ENCODE measurements at places on chromosomes 12 and 14. TPM values are rescaled to one million over a fixed set of nuclear protein-coding genes. Genes with fewer than 3 reads are reported as not detected.

- peaks cover 38% of the 10 kb centered on the region for H3K36me3 ChIP-seq
- DNase-seq, result peak; percentile 37
- peak overlapping the region; percentile 86 for H3K4me3 ChIP-seq
- H3K27ac ChIP-seq, result peak overlapping the region; percentile 84
- H3K4me1 ChIP-seq, result peaks cover 83% of the 10 kb centered on the region
Observed at GRCh38 chr14:64704743-64705380, 638 bp downstream of the PLEKHG3 start.

DNA sequence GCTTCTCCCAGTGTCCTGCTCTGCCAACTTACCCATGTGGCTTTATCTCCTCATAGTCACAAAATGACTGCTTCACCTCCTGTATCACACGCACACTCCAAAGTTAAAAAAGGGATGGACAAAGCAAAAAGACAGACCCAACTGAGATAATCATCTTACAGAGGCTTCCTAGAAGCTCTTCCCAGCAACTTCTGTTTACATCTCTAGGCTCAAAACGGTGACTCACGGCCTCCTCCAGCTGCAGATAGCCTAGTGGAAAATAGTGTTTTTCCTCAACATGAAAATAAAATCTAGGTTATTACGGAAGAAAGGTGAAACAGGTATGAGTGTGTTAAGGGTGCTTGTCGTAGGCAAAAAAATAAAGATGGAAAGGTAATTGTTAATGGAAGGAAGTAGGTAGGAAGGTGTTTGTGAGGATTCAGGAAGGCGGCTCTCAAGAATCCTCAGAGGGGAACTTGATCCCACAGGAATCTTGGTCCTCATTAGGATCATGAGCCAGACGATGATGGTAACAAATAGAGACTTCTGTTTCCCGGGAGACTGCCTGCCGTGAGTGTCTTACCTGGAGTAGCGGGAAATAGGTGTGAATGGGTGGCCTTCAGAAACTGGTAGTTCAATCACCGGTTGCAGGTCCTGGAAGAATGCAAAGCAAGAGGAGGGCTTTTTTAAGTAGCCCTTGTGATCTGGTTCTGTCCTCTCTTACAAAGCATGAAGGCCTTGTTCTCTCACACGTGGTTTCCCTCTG, 487.5 kb upstream of the TMEM132C start:
- no peak overlapping the region for H3K4me3 ChIP-seq
- H3K4me1 ChIP-seq, result no peaks in the 10 kb centered on the region

DNA sequence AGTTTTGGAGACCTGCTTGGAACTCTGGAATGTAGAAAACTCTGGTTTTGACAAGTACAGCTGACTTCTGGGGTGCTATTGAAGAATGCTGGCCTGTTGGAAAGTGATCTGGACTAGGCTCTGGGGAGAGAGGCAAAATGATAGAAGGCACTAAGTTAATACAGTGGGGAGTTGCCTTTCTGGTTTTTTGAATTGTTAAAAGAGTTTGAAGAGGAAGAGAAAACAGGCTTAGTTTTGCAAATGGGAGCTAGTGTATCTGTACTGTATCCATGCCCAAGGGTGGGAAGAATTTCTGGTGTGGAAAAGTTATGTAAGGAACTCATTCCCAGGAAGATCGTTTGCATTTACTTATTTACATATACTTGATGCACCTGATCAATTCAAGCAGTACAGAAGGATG, 43.8 kb downstream of the C12orf75 start:
- no peak overlapping the region for H3K27ac ChIP-seq
- H3K4me1 ChIP-seq, result peaks cover 3% of the 10 kb centered on the region
- no peak overlapping the region for H3K4me3 ChIP-seq

DNA sequence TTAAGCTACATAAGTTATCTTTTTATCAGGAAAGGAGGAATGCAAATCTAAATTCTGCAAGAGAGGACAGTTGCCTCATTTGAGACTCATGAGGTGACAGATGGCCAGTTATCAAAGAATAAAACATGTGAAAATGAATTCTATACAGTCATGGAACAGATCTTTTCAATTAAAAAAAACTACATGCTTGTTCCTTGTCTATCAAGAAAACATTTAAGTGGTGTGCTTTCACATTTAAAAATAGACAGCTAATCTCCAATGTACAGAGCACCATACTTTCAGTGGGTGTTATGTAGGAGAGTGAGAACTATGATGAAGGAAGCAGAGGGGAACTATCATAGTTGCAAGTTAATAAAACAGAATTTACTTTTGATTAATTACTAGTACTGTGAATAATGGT, 76.7 kb upstream of the TTC7B start:
- H3K4me1 ChIP-seq, result peaks cover 2% of the 10 kb centered on the region
- H3K4me3 ChIP-seq, result no peak overlapping the region
- no peak for DNase-seq
- peaks cover 50% of the 10 kb centered on the region for H3K36me3 ChIP-seq
- no peaks in the 10 kb centered on the region for H3K27me3 ChIP-seq

DNA sequence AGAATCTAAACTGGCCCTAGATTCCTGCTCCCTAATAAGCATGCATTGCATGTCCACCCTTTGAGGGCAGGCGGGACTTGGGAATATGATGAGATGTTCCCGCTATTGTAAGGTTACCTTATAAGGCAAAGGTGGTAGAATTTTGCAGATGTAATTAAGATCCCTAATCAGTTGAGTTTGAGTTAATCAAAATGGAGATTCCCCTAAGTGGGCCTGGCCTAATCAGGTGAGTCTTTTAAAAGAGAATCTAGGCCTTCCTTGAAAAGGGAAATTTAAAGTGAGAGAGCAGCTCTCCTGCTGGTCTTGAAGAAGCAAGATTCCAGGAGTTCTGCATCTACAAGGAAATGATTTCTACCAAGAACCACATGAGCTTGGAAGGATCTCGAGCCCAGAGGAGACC, 83.4 kb downstream of the DICER1 start:
- peaks cover 10% of the 10 kb centered on the region for H3K27me3 ChIP-seq
- H3K4me3 ChIP-seq, result no peak overlapping the region
- H3K4me1 ChIP-seq, result no peaks in the 10 kb centered on the region
- no peaks in the 10 kb centered on the region for H3K36me3 ChIP-seq
- DNase-seq, result no peak

- peaks cover 26% of the 10 kb centered on the region for H3K4me1 ChIP-seq
- no peak overlapping the region for H3K4me3 ChIP-seq
- no peak overlapping the region for H3K27ac ChIP-seq
- no peak for DNase-seq
- no peaks in the 10 kb centered on the region for H3K36me3 ChIP-seq
Observed at GRCh38 chr14:94113073-94113472, 2.5 kb downstream of the IFI27 start.

The KRT3 gene
- not detected for total RNA-seq

The HRK gene
- total RNA-seq, result not detected

The KLRK1 gene
- 0.43 TPM for total RNA-seq
